ENCODE measurements at places on chromosomes 1 and 21.

DNA sequence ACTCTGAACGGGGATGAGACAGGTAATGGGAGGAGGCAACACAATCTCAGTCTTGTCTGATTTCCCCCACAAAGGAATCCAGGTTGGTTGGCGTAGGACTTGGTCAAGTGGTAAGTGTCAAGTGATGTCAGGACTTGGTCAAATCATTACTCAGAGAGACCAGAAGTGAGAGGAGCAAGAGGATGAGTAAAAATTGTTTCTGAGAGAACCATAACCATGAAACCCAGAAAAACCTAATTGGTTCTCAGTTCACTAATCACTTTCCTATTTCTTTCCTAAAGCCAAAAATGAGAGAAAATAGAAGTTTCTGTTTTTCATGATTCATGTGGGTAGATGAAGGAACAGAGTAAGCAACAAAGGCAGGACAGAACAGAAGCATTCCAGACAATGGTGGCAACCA is 5.0 kb downstream of the PHC2 start:
- H3K4me3 ChIP-seq, result no peak overlapping the region
- no peak for DNase-seq
- no peak overlapping the region for H3K27ac ChIP-seq
- peaks cover 6% of the 10 kb centered on the region for H3K4me1 ChIP-seq
- peaks cover 7% of the 10 kb centered on the region for H3K27me3 ChIP-seq
- no peaks in the 10 kb centered on the region for H3K36me3 ChIP-seq

DNA sequence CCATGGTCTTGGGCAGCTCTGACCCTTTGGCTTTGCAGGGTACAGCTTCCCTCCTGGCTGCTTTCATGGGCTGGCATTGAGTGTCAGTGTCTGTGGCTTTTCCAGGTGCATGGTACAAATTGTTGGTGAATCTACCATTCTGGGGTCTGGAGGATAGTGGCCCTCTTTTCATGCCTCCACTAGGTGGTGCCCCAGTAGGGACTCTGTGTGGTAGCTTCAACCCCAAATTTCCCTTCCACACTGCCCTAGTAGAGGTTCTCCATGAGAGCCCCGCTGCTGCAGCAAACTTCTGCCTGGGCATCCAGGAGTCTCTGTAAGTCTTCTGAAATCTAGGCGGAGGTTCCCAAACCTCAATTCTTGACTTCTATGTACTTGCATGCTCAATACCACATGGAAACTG is 494.5 kb upstream of the LRRC7 start:
- H3K36me3 ChIP-seq, result no peaks in the 10 kb centered on the region
- H3K27ac ChIP-seq, result no peak overlapping the region
- no peak overlapping the region for H3K4me3 ChIP-seq
- no peak for DNase-seq
- H3K27me3 ChIP-seq, result no peaks in the 10 kb centered on the region

DNA sequence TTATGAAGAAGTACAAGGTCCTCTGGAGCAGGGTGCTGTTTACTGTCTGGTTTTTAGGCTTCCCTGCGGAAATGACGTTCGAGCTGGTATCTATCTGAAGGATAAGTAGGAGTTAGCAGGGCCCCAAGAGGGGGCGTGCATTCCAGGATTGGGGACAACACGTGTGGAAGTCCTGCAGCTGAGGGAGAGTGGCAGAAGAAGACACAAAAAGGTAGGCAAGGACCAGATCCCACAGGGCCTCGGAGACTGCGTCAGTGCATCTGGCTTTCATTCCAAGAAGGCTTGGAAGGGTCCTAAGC is 5.9 kb downstream of the RIMS3 start:
- DNase-seq, result no peak
- no peak overlapping the region for H3K4me3 ChIP-seq
- H3K36me3 ChIP-seq, result no peaks in the 10 kb centered on the region
- H3K27me3 ChIP-seq, result peaks cover 2% of the 10 kb centered on the region
- H3K4me1 ChIP-seq, result peaks cover 13% of the 10 kb centered on the region
- no peak overlapping the region for H3K27ac ChIP-seq

GRCh38 chr1:2416403-2416802 is 4.0 kb upstream of the PEX10 start:
- H3K4me3 ChIP-seq, result peak overlapping the region; percentile 88
- DNase-seq, result peak; percentile 66
- peaks cover 8% of the 10 kb centered on the region for H3K36me3 ChIP-seq
- H3K27me3 ChIP-seq, result no peaks in the 10 kb centered on the region
- peaks cover 41% of the 10 kb centered on the region for H3K4me1 ChIP-seq

GRCh38 chr1:227940791-227941241 is 6.9 kb downstream of the WNT9A start:
- H3K4me1 ChIP-seq, result no peaks in the 10 kb centered on the region
- no peak overlapping the region for H3K27ac ChIP-seq
- H3K36me3 ChIP-seq, result no peaks in the 10 kb centered on the region
- no peak for DNase-seq
- H3K4me3 ChIP-seq, result no peak overlapping the region

Data from activated CD8-positive, alpha-beta T cell treated with anti-CD3 and anti-CD28 coated beads, Interleukin-2, amount 10 ng/mL, durations not matched to agents 7 days and 5 days (primary cell).